Neural crest cell (in vitro differentiated cells): ENCODE measurements at places on chromosomes 16 and 17.

GRCh38 chr17:56150649-56151048, 2.6 kb upstream of the ANKFN1 start:
- no peak for DNase-seq
- no peaks in the 10 kb centered on the region for H3K27me3 ChIP-seq
- H3K36me3 ChIP-seq: no peaks in the 10 kb centered on the region
- H3K4me1 ChIP-seq: peaks cover 18% of the 10 kb centered on the region
- no peak overlapping the region for H3K4me3 ChIP-seq
- H3K27ac ChIP-seq: no peak overlapping the region

DNA sequence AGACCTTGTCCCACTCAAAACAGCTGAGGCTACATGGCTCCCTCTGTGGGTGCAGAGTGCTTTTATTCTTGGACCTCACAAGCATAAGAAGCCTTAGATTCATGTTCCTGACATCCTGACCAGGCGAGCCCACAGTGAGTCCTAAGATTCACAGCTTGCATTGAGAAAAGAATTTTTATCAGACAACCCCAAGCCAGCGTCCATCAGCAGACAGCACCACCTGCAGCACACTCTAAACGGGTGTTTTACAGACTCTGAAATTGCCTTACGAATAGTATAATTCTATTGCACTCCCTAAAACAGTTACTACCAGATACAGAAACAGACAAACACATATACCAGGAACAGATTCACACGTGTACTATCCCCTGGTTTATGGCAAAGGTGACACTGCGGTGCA, 31.9 kb downstream of the C16orf78 start:
- H3K4me3 ChIP-seq: no peak overlapping the region
- H3K27ac ChIP-seq: no peak overlapping the region
- peaks cover 10% of the 10 kb centered on the region for H3K27me3 ChIP-seq
- no peak for DNase-seq
- peaks cover 3% of the 10 kb centered on the region for H3K36me3 ChIP-seq

- no peak for DNase-seq
- peaks cover 10% of the 10 kb centered on the region for H3K27me3 ChIP-seq
- no peak overlapping the region for H3K27ac ChIP-seq
These were observed 117.2 kb downstream of the MAF start for GRCh38 chr16:79483336-79483735.

DNA sequence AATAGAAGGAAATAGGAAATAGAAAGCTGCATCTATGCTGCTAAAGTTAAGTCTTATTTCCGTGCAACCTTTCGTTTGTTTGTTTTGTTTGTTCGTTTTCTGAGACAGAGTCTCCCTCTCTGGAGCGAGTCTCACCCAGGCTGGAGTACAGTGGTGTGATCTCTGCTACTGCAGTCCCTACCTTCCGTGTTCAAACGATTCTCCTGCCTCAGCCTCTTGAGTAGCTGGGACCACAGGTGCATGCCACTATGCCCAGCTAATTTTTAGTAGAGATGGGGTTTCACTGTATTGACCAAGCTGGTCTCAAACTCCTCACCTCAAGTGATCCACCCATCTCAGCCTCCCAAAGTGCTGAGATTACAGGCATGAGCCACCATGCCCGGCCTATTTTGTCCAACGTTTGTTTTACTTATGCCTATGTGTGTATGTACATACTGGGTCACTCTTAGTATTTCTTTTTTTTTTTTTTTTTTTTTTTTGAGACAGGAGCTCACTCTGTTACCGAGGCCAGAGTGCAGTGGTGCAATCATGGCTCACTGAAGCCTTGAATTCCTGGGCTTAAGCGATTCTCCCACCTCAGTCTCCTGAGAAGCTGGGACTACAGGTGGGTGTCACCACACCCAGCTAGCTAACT, 16.8 kb downstream of the BMERB1 start:
- H3K27ac ChIP-seq: no peak overlapping the region
- no peaks in the 10 kb centered on the region for H3K36me3 ChIP-seq
- H3K4me3 ChIP-seq: no peak overlapping the region
